ENCODE measurements at places on chromosomes 1 and 21.

GRCh38 chr1:65332821-65333220, 23.5 kb downstream of the DNAJC6 start:
- DNase-seq: no peak

GRCh38 chr1:213704941-213705340, 282.8 kb upstream of the PROX1 start:
- DNase-seq: no peak

- DNase-seq: no peak
Observed at GRCh38 chr1:165645654-165646366, 14.8 kb downstream of the MGST3 start.

DNA sequence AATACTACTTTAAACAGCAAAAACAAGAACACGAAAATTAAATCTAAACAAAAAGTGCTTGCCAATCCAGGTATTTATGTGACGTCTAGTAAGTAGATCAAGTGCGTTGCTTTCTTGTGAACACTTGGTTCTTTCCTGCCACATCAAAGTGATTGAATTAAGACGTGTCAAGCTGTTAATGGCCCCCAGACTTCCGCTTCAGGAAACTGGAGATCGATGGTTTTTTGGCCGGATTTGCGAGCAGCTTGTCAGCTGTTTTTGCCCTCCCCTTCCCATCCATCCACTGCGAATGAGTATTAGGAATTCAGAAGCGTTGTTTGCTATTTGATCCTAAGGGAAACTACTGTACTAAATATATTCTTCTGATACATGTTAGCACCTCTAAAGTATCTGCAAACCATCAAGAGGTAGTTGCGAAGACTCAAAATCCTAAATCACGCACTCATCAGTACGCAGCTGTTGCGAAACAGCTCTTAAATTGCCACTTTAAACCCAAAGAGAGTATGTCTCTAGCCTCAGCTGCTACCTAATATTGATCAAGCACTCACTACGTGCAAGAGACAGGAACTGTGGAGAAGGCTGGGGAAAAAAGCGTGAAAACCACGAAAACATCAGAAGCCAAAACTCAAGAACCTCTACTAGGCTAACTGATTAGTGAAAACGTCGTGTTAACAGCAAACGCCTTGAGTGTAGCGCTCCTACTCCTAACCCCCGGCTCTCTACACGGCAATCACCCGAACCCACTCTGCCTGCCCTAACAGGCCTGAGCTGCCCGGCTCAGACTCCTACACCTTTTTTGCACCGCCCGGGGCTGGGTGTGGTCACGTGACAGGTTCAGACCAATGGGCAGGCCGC, 473 bp upstream of the BRDT start:
- DNase-seq: no peak

- no peak for DNase-seq
Observed at GRCh38 chr1:231557898-231558707, 29.6 kb downstream of the TSNAX start.

GRCh38 chr1:115529216-115529897, 112.4 kb upstream of the VANGL1 start:
- DNase-seq: no peak
